ENCODE measurements at places on chromosomes 13 and 19.

DNA sequence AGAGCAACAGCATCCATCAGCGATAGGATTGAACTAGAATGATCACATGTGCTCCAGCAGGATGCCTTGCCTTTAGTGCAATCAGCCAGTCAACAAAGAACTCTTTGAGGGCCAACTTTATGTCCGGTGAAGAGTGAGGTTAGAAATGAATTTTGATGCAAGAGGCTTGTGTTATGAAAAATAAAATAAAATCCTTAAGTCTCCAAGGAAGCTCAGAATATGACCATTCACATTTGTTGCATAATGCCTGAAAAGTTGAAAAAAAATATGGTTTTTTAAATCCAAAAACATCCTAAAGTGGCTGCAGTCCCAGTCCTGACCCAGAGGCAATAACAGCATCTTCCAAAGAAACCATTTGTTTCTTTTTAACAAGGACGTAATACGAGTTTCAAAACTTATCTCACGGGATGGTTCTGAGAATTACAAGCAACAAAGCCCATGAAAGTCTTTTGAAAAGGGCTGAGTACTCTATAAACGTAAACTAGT, 61.3 kb downstream of the DCLK1 start:
- DNase-seq, result no peak

DNA sequence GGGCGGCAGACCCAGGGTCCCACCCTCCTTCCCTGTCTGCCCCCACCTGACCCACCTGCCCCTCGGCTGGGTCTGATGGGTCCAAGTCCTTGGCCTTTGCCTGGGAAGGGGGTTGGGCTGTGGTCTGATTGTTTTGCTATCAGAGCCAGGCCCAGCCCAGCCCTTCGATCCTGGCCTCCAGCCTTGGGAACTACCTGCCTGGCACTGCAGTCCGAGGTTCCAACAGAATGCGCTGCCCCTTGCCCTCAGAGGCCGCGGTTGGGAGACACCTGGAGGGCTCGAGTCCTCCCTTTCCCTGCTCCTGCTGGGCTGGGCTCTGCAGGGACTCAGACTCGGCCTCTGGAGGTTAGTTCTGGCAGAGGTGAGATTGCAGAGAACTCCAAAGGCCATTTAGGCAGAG, 1.6 kb downstream of the CCL25 start:
- DNase-seq, result no peak

GRCh38 chr19:44752816-44753625, 4.5 kb downstream of the BCL3 start:
- DNase-seq, result peak; percentile 98

DNA sequence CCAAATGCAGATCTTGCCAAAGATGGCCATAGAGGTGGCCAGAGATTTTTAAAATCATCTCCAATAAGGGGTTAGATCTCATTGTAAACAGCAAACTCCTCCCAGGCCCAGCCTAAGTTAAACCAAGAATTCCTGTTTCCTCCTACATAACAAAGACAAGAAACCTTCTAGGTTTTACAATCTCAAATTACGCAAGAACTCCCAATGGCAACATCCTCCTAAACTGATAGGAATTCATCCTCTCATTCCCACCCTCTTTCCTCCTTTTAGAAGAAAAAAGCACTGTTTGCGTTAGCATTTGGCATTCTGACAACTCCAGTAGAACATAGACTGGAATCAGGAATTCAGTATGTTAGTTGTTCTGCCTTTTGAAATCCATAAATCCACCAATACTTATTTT, 14.6 kb downstream of the PROSER1 start:
- DNase-seq, result no peak

GRCh38 chr19:58379246-58379645, 1.6 kb downstream of the ZNF837 start:
- DNase-seq, result no peak

DNA sequence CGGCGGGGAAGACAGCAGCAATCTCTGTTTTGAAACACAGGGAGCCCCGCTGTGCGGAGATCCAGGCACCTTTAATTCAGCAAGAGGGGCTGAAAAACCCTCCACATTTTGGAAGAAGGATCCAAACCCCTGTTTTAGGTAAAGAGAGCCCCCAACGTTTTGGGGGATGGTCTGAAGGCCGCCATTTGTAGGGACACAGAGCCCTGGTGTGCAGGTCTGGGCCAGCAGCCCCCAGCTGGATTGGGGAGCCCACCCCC, 3.5 kb upstream of the HOOK2 start:
- no peak for DNase-seq

- DNase-seq, result peak; percentile 35
Observed at GRCh38 chr19:47241919-47242577, 11.0 kb upstream of the BBC3 start.

DNA sequence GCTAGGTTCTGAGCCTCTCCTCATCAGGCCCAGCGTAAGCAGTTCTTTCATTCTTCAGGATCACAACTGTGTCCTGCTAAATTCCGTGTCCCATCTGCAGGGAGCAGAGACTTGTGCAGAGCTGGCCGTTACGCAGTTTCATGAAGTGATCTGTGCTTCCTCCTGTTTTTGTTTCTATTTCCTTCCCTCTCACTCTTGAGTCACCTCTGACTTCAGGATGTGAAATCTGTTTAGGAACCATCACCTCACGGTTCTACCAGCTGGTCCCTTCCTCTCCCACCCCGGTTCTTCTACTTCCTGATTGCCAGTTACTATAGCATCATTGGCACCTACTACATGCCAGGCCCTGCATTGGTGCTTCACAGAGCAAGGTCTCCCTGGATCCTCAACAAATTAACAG, 8.5 kb downstream of the MAU2 start:
- peak; percentile 5 for DNase-seq

GRCh38 chr13:23788459-23788858, 100.7 kb downstream of the MIPEP start:
- DNase-seq, result no peak

DNA sequence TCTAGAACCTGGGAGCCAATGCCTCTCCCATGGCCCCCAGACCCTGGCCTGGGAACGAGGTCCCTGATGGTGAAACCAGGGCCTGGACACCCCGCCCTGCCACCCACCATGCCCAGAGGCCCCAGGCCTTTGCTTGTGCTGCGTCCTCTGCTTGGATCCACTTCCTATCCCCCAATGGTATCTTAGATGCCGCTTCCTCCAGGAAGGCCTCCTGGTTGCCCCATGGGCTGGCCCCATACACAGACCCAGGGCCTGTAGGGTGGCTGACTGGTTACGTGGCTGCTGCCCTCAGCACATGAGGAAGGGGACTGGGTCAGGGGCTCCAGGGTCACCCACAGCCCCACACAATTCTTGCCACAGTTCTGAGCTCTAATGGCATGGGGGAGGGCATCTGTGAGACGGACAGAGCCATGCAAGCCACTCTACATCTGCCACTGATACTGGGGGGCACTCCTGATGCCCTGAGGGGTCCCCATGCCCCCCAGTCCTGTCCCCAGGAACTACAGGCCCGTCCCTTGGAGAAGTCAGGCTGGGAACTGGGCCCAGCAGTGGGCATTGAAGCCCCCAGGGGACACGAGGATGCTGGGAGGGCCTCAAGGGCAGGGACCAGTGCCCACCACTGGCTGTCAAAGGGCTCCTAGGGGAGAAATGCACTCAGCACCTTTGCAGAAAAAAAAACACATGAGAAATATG, 5.0 kb downstream of the RPL36 start:
- no peak for DNase-seq

GRCh38 chr19:3844596-3844995, 24.2 kb downstream of the ZFR2 start:
- no peak for DNase-seq

DNA sequence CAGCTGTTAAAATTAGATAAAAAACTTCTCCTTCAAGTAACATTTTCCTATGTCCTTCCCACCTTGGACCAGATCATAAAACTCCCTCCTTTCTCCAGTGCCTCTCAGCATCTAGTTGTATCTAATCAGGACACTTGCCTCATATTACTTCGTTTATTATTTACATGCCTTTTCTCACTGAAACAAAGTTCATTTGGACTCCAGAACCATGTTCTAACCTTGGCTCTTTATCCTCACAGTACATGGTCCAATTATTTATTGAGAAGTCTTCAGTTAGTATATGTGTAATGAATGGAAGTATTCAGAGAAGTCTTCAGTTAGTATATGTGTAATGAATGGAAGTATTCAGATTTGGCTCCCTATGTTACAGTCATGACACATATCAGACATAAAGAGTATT, 342.7 kb downstream of the OXGR1 start:
- no peak for DNase-seq

GRCh38 chr13:41154042-41154441, 21.4 kb upstream of the KBTBD6 start:
- DNase-seq, result no peak

DNA sequence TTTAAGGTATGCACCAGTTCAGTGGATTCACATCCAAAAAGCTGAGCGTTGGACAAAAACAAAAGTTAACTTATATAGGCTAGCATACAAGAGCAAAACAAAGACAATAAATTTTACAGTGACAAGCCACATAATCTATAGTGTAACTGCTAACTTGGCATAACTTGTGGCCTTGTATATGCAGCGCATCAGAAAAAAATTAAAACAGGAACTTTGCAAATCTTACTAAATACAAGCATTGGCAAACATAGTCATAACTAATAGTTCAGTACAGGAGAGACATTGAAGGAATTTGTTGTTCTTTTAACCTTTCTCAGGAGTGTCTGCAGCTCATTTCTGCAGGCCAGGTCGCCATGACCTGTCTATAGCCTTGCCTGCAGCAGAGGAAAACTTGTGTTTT, 54.6 kb downstream of the OR10H4 start:
- DNase-seq, result no peak

- DNase-seq, result no peak
Observed at GRCh38 chr13:95660981-95661581, 15.9 kb upstream of the DNAJC3 start.

- peak; percentile 66 for DNase-seq
Observed at GRCh38 chr19:50728084-50728737, 5.0 kb downstream of the CLEC11A start.

- peak; percentile 87 for DNase-seq
Observed at GRCh38 chr19:49497047-49497788, 984 bp downstream of the RPS11 start.

DNA sequence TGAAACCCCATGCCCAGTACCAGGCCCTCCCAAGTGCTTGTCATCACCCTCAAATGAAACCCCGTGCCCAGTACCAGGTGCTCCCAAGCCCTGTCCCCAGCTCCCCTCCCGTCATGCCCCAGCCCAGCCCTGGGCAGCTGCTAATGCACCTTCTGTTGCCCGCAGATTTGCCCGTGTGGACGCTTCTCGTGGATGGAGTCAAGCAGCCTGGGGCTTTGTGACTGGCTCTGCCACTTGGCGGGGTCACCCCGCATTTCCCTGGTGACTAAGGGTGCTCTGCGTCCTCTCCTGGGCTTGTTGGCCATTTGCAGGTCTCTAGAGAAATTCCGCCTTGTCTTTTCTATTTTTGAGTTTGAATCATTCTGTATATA, 82.7 kb downstream of the ATP11A start:
- DNase-seq, result no peak

- DNase-seq, result no peak
Observed at GRCh38 chr13:101988140-101988539, 413.7 kb downstream of the FGF14 start.

DNA sequence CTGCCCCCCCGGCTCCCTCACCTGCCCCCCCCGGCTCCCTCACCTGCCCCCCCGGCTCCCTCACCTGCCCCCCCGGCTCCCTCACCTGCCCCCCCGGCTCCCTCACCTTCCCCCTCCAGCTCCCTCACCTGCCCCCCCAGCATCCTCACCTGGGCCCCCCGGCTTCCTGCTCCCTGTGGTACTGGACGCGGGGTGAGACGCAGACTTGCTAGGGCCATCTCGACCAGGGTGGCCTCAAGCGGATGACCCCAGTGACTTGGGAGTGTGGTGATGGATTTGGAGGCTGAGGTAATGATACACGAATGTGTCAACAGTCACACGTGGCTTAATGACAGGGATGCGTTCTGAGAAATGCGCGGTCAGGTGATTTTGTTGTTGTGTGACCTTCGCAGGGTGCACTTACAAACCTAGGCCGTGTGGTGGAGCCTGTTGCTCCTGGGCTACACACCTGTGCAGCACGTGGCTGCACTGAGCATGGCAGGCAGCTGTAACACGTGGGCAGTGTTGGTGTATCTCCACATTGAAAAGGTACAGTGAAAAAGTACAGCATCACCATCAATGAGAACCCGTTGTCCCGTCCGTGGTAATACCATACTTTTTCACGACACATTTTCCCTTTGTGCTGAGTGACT, 197.8 kb downstream of the TEX29 start:
- DNase-seq, result no peak

- no peak for DNase-seq
Observed at GRCh38 chr19:18523841-18524240, 2.0 kb upstream of the ELL start.

DNA sequence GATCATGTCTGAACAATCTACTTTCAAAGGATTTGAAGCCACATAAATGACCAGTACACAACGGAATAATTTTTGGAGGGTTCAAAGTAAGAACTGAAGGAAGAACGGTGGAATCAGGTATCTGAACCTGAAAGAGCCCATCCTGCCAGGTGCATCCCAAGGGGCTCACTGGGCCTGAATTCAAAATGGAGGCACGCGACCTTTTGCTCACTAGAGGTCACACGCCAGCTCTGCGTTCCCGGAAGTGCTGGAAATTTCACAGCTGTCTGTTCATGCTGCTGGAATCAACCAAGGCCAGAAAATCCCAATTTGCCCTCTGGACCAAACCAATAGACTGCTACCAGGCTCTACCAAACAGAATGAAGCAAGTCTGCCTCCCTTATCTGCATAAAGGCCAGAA, 4.2 kb upstream of the RASA3 start:
- DNase-seq, result no peak

DNA sequence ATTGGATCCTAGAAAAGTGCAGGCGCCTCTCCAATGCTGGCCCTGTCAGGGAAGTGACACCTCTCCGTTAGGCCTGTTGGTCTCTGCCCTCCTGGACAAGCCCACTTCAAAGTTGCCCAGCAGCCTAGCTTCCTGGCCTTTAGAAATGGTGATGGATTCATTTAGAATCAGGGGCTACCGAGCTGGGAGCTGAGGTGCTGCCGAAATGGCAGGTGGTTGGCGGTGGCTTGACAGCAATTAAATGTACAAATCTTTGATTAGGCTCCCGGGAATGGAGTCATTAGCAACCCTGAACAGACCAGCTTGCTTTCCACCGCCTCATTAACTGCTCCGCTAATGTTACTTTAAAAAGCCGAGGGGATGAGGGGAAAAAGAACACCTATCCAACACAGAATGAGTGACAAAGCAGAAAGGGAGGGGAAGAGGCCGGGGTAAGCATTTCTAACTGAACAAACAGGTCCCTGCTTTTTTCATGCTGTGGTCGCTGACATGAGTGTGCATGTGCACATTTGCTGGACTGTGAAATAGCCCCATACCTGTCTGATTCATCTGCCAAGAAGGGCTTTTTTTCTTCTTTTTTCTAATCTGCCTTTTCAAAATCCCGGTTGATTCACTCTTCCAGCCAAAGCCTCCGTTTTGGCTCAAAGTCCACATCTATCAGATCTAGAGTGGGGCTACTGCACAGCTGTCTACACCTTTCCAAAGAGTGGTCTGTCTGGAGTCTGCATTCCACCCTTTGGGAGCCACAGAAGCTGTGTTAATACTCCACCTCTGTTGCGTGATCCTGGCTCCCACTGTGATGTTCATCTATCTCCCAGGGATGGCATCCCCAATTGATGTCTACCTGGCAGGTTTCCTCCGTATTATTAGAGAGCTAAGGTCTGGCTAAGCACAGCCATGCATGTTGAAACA, 431.9 kb downstream of the COG6 start:
- no peak for DNase-seq

- DNase-seq, result peak; percentile 69
Observed at GRCh38 chr19:10565028-10565566, 713 bp downstream of the KRI1 start.

- no peak for DNase-seq
Observed at GRCh38 chr13:32748305-32748704, 162.1 kb downstream of the PDS5B start.

All from CD4-positive, alpha-beta T cell treated with Interferon alpha-2 for 1 hour (primary cell).